CD4-positive, alpha-beta T cell (primary cell): ENCODE measurements at places on chromosomes 5 and 9. TPM values are rescaled to one million over a fixed set of nuclear protein-coding genes. Genes with fewer than 3 reads are reported as not detected.

GRCh38 chr9:124312290-124313265 is 54.8 kb downstream of the NEK6 start:
- H3K27ac ChIP-seq = no peak overlapping the region
- no peaks in the 10 kb centered on the region for H3K4me1 ChIP-seq
- no peaks in the 10 kb centered on the region for H3K27me3 ChIP-seq
- DNase-seq = no peak

The ADAMTSL1 gene
- not detected for total RNA-seq

The ZNG1F gene
- total RNA-seq = 5.8 TPM

DNA sequence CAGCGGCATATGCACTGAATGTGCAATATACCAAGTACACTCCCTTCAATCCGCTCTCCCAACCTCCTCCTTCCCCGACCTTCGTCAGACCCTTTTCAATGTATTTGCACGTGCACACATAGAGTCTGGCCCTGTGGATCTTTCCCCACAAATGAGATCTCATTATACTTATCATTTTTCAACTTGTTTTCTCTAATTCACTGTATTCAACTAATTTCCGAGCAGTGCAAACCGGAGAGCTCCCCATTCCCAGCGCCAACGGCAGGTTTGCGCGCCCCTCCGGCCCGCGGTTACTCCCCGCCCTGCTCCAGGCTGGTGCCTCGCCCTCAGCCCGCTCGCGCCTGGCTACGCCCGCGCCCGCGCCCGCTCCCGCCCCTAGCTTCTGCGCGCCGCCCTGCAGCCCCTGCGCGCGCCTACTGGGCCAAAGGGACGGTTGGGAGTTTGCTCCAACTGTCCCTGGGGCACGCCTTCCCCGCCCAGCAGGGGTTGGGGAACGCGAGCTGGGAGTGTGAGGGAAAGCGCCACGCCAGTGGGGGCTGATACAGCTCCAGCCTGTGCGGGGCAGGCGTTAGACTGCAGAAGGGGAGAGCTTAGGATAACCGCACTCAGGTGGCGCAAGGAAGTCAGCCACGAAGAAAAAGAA is 3.3 kb upstream of the CDC20B start:
- H3K27ac ChIP-seq = no peak overlapping the region
- H3K4me1 ChIP-seq = peaks cover 28% of the 10 kb centered on the region
- H3K36me3 ChIP-seq = no peaks in the 10 kb centered on the region
- DNase-seq = peak; percentile 52
- H3K4me3 ChIP-seq = no peak overlapping the region

The TAF9 gene
- 54.2 TPM for total RNA-seq

- no peak overlapping the region for H3K27ac ChIP-seq
- no peaks in the 10 kb centered on the region for H3K27me3 ChIP-seq
- no peak for DNase-seq
- H3K4me1 ChIP-seq = no peaks in the 10 kb centered on the region
- no peak overlapping the region for H3K4me3 ChIP-seq
These were observed 186.2 kb upstream of the GRAMD2B start for GRCh38 chr5:126236994-126237393.

- no peaks in the 10 kb centered on the region for H3K27me3 ChIP-seq
- no peaks in the 10 kb centered on the region for H3K36me3 ChIP-seq
- no peak for DNase-seq
- H3K4me1 ChIP-seq = no peaks in the 10 kb centered on the region
- H3K27ac ChIP-seq = no peak overlapping the region
- H3K4me3 ChIP-seq = no peak overlapping the region
These were observed 559.2 kb upstream of the TLE4 start for GRCh38 chr9:79012561-79012960.

DNA sequence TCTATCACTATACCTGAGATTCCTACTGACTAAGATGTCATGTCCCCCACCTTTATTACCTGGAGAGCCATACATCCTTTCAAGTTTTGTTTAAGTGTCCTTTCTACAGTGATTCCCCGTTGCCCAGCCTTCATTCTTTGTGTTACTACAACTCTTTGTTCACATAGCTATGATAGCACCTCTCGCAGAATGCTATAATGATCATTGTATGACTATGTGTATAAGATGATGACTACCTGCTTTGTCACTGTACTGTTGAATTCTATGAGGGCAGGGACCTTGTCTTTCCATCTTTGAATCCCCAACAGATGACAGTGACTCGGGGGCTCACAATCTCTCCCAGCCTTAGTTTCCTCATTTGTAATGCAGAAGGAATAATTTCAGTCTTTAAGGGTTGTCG is 361.2 kb downstream of the NPR3 start:
- no peaks in the 10 kb centered on the region for H3K27me3 ChIP-seq
- H3K4me3 ChIP-seq = no peak overlapping the region
- no peaks in the 10 kb centered on the region for H3K36me3 ChIP-seq
- DNase-seq = no peak
- no peak overlapping the region for H3K27ac ChIP-seq

The IFNA13 gene
- not detected for total RNA-seq

GRCh38 chr5:177335701-177336065 is 15.8 kb downstream of the LMAN2 start:
- no peak overlapping the region for H3K4me3 ChIP-seq
- peaks cover 90% of the 10 kb centered on the region for H3K36me3 ChIP-seq
- H3K27me3 ChIP-seq = no peaks in the 10 kb centered on the region

DNA sequence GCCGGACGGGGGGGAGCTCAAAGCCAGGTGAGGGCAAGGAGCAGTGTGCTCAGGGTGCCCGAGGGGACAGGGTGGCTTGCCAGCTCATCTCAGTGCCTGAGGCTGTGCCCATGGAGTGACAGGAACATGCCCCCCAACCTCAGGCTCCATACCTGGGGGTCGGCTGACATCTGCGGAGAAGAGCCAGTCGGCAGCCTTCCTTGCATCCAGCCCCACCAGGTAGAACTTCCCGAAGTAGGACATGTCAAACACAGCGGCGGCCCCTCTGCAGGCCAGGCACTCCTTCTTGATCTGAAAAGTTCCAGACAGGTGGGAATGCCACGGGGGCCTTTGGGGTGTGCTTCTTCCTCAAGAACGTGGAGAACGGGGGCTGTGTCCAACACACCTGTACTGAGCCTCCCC is 42.1 kb downstream of the SARDH start:
- H3K4me1 ChIP-seq = peaks cover 26% of the 10 kb centered on the region
- H3K4me3 ChIP-seq = no peak overlapping the region
- H3K27me3 ChIP-seq = no peaks in the 10 kb centered on the region
- no peak for DNase-seq
- H3K27ac ChIP-seq = no peak overlapping the region
- H3K36me3 ChIP-seq = peaks cover 27% of the 10 kb centered on the region

- no peak overlapping the region for H3K4me3 ChIP-seq
- DNase-seq = no peak
- H3K27me3 ChIP-seq = no peaks in the 10 kb centered on the region
- no peaks in the 10 kb centered on the region for H3K36me3 ChIP-seq
- H3K27ac ChIP-seq = no peak overlapping the region
These were observed 112.5 kb upstream of the ZNF366 start for GRCh38 chr5:72619677-72620076.

The ADGRV1 gene
- total RNA-seq = 0.81 TPM

The ADAMTS16 gene
- not detected for total RNA-seq

DNA sequence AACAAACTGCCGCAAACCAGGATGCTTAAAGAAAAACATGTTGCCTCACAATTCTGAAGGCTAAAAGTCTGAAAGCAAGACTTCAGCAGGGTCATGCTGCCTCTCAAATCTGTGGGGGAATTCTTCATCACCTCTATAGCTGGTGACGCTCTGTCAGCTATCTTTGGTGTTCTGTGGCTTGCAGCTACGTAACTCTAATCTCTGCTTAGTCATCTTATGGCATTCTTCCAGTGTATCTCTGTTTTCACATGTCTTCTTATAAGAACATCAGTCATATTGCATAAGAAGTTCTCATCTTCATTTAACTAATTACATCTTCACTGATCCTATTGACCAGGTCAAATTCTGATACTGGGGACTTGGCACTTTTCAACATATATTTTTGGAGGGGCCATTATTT is 243.0 kb downstream of the CDH10 start:
- H3K4me1 ChIP-seq = no peaks in the 10 kb centered on the region
- no peaks in the 10 kb centered on the region for H3K36me3 ChIP-seq
- no peak overlapping the region for H3K27ac ChIP-seq
- no peaks in the 10 kb centered on the region for H3K27me3 ChIP-seq

DNA sequence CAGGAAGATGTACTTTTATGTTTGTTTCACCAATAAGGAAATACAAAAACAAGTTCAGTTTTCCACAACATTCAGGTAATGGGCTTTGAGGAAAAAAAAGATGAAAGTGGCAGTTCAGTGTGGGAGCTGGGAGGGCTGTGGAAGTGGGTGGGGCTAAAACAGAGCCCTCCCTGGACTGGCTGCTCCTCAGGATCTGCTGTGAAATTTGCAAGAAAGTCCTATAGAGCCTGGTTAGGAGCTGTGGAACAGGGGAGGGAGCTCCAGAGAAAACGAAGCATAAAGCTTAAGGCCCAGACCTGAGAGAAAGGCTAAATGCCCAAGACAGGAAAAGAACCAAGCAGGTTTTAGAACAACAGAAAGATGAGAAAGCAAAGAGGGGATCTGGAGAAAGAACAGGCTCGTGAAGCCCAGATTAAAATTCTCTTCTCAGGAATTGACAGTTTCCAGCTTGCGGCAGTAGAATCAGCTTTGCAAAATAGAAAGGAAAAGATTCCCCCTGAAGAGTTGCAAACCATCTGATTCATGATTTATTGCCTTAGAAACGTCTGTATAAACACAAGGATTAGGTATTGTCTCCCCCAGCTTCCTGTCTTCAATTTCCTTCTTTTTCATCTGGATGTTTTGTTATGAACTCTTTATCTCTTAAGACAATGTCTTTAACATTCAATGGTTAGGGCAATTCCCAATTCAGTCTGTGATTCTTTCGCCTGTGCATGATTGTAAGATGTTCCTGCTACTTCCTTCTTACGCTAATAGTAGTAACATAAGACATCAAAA is 26.3 kb upstream of the CRHBP start:
- no peaks in the 10 kb centered on the region for H3K36me3 ChIP-seq
- no peaks in the 10 kb centered on the region for H3K27me3 ChIP-seq
- H3K4me3 ChIP-seq = no peak overlapping the region
- no peak for DNase-seq

- H3K4me3 ChIP-seq = no peak overlapping the region
- H3K27ac ChIP-seq = no peak overlapping the region
- no peaks in the 10 kb centered on the region for H3K4me1 ChIP-seq
- no peak for DNase-seq
These were observed 116.9 kb upstream of the S1PR3 start for GRCh38 chr9:88874391-88874790.

- no peaks in the 10 kb centered on the region for H3K4me1 ChIP-seq
- H3K4me3 ChIP-seq = no peak overlapping the region
- DNase-seq = no peak
- no peaks in the 10 kb centered on the region for H3K36me3 ChIP-seq
- no peaks in the 10 kb centered on the region for H3K27me3 ChIP-seq
These were observed 1703.8 kb downstream of the MAT2B start for GRCh38 chr5:165209101-165209727.

DNA sequence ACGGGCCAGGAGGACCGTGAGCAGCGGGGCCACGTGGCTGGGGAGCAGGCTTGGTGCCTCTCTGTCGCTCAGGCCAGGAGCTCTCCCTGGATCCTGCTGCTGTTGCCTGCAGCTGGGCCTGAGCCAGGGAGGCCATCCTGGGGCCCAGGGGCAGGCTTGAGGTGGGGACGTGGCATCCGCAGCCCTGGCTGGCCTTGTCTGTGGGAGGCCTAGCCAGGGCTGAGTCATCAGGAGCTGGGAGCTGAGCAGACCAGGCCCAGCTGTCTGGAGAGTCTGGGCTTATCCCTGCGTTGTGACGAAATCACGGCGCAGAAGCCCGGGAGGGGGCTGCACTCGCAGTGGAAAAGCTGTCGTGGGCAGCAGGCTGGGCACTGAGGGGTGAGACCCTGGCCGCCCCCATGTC is 138.8 kb upstream of the COL5A1 start:
- H3K4me1 ChIP-seq = no peaks in the 10 kb centered on the region
- no peak for DNase-seq
- H3K27me3 ChIP-seq = peaks cover 27% of the 10 kb centered on the region
- no peak overlapping the region for H3K4me3 ChIP-seq
- H3K36me3 ChIP-seq = no peaks in the 10 kb centered on the region

- no peaks in the 10 kb centered on the region for H3K36me3 ChIP-seq
- no peak overlapping the region for H3K27ac ChIP-seq
- H3K4me1 ChIP-seq = no peaks in the 10 kb centered on the region
- no peaks in the 10 kb centered on the region for H3K27me3 ChIP-seq
- DNase-seq = no peak
These were observed 343.1 kb downstream of the CTNND2 start for GRCh38 chr5:11560915-11561697.

DNA sequence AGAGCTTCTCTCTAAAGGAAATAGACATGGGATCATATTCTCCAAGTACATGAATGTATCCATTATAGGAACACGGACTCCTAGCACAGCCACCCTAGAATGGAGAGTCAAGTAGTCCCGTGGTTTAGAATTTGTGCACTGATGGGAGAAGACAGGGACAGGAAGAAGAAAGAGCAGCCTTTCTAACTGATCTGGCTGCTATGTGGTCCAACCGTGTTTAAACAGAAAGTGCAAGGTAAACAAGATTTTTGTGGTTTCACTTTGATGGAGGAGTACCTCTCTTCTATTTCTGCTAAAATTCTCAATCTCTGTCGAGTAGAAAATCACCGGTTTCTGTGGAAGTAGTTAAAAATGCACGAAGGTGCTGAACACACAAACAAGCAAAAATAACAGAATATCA is 171.3 kb downstream of the ST8SIA4 start:
- no peak overlapping the region for H3K27ac ChIP-seq
- H3K36me3 ChIP-seq = no peaks in the 10 kb centered on the region
- H3K4me3 ChIP-seq = peak overlapping the region; percentile 32

- no peak overlapping the region for H3K27ac ChIP-seq
- no peak overlapping the region for H3K4me3 ChIP-seq
- peaks cover 5% of the 10 kb centered on the region for H3K36me3 ChIP-seq
These were observed 42.9 kb upstream of the SUB1 start for GRCh38 chr5:32542216-32543059.

- no peak overlapping the region for H3K4me3 ChIP-seq
- H3K36me3 ChIP-seq = no peaks in the 10 kb centered on the region
- peaks cover 11% of the 10 kb centered on the region for H3K27me3 ChIP-seq
- no peaks in the 10 kb centered on the region for H3K4me1 ChIP-seq
- no peak for DNase-seq
These were observed 30.9 kb downstream of the PDE6A start for GRCh38 chr5:149913436-149914419.

DNA sequence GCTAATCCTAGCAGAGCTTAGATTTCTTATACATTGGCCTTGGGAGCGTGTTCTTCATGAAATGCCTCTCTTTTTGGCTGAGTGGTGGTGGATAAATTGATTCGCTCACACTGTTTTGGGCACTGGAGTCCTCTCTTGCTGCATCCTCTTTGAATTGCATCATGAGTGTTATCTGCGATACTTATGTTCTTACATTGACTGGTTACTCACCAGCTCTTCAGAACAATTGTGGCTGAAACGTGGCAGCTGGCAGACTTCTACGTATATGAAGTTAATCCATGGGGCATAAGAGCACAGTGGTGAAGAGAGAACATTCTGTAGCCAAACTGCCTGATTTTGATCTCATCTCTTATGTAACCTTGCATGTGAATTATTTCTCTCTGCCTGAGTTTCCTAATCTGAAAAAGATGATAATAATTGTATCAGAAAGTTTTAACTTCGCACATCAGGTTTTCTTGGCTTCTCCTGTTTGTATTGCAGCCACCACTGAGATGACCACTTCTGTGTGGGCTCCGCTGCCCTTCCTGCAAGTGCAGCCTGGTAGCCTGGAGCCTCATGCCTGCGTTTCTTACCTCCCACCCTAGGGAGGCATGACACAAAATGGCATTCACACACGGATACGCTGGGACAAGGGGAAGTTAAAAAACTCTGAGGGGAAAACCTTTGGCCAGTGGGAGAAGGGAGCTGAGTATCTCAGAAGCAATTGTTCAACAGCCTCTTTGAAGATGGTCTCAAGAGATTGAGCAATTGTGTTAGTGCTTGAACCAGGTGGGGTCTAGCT is 295.2 kb downstream of the ARHGAP26 start:
- no peak for DNase-seq
- H3K4me3 ChIP-seq = no peak overlapping the region
- H3K27me3 ChIP-seq = no peaks in the 10 kb centered on the region
- H3K36me3 ChIP-seq = peaks cover 20% of the 10 kb centered on the region
- H3K27ac ChIP-seq = no peak overlapping the region
